Activated CD4-positive, alpha-beta T cell treated with anti-CD3 and anti-CD28 coated beads, Interleukin-2, amount 10 ng/mL, durations not matched to agents 24 days and 14 days (primary cell): ENCODE measurements at places on chromosomes 1 and 21. TPM values are rescaled to one million over a fixed set of nuclear protein-coding genes. Genes with fewer than 3 reads are reported as not detected.

Gene TRIM46
- 9.4 and 10.7 TPM in 2 replicates for total RNA-seq

DNA sequence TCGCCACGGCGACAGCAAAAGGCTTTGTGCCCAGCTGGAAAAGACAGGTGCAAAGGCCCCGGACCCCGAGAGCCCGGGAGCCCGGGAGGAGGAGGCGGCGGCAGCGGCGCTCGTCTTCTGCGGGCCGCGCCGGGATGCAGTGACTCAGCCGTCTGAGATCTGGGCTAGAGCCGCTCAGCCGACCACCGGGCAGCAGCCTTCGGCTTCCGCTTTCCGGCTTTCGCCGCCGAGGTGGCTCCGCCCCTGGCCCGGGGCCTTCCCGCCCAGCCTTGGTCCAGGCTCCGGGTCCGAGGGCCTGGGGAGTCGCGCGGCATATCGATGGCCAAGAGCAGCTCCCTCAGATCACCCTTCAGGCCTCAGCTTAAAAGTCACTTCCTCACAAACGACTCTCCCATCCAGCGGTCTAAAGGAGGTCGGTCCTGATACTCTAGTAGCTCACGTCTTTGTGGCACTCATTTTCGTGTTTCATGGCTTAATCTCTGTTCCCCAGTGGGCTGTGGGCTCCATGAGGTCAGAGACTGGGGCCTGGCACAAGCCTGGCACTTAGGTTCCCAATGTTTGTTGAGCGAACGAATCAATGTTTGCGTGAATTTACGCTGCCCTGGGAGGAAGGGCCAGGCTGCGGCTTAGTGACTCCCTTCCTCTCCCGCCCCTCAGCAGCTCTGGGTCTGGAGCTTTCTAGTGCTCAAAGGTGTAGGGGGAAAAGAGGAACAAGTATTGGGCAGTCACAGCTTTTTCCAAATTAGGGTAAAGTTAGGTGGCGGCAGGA lies at the start of gene PHTF1:
Gene PHTF1, minus strand, starts transcription at position 154 of the 769 bp plus-strand sequence. CDS start 783 bp downstream, outside the sequence.
- DNase-seq, result peak; percentile 89

Gene SPAG17
- not detected in 2 replicates for total RNA-seq

Gene CYP4A11
- not detected in 2 replicates for total RNA-seq

GRCh38 chr1:171081314-171081753 lies 9.4 kb upstream of the FMO3 start:
- DNase-seq, result no peak

Gene LRRC53
- total RNA-seq, result not detected in 2 replicates

Gene CELA3A
- total RNA-seq, result not detected in 2 replicates

DNA sequence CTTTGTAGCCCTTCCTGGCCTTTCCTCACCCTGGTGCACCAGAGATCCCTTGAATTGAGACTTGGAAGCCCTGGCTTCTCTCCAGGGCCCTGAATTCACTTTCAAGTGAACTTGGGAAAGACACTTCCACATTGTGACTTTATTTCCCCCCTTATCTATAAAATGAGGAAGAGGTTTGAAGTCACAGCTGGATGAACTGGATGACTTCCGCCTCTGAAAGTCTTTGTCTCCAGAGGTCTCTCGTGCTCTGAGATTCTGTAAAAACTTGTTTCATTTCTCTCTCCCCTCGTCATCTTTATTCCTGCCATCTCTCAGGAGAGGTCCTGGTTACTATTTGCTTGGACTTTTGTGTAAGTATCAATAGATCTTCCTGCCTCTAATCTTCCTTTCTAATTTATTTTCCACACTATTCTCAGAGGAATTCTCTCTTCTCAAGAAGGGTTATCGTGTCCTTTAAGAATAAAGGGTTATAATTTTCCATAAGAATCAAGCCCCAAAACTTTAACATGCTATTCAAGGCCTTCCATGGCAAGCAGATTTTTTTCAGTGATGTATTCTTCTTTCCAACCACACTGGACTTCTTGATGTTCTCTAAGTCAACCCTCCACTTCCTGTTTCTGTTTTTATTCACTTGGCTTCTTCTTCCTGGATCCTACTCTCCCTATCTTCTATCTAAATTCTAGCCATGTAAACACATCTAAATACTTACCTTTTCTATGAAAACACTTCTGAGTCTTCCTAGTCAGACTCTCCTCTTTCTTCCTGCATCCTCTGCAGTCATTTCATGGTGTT lies 6.5 kb upstream of the RPTN start:
- no peak for DNase-seq

GRCh38 chr1:168470901-168471431 lies 72.8 kb downstream of the XCL2 start:
- no peak for DNase-seq

DNA sequence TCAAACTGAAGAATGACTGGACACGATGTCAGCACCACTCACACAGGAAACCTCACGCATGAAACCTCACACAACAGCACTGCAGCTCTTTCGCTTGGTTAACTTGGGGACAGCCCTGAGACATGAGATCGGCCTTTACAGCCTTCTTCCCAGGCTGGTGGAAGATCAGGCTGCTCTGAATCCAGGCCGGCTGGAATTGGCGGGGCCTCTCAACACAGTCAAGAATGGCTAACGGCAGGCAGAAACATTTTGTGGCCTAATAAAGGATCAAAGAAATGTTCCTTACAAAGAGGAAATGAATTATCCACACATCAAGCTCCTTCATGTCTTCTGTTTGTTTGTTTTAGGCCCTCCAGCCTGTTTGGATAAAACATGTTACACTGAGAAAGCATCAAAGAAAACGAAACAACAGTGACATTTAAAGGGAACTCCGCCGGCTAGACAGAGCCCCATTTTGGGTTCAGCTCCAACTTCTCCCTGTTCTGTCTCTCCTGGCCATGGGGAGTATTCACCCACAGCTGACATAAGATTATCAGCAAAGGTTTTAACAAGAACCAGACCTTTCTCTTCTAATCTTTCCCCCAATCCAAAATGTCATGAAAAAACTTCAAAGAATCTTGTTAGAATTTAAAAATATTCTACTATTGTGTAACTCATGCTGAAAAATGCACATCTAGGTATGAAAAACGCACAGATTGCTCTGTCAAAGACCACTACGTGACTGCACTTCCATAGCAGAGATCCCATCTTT lies 131.2 kb downstream of the SLC45A1 start:
- DNase-seq, result no peak

DNA sequence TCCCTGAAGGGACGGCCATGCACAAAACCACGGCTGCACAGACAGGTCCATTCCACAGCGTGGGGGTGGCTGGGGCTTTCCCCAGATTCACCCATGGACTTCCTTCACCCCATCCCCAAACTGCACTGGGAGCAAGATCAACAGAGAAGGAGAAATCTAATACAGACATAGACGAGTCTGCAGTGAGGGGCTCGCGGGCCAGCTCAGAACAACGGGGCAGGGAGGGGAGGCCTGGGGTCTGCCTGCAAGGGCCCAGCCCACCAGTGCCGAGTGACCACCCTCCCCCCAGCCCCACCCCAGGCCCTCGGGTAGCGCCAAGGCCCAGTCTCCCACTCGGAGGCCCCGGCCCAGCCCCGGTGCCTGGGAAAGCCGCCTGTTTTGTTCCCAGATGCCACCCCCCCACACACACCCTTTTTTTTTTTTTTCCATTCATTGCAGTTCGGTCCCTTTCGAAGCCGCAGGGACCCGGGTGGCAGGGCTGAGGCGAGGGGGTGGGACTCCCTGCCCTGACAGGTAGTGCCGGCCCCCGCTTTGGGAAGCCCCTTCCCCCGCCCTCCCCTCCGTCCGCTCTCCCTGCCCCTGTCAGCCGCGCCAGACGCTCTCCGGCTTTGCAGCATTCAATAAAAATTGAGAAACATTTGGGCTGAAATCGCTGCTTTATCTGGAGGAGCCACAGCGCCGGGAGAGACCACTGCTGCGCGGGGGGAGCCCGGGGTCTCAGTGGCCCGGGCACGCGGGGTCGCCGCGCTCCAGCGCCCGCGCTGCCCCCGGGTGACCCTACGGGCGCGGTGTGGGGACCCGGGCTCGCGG lies 543 bp upstream of the EPHB2 start:
- DNase-seq, result no peak

DNA sequence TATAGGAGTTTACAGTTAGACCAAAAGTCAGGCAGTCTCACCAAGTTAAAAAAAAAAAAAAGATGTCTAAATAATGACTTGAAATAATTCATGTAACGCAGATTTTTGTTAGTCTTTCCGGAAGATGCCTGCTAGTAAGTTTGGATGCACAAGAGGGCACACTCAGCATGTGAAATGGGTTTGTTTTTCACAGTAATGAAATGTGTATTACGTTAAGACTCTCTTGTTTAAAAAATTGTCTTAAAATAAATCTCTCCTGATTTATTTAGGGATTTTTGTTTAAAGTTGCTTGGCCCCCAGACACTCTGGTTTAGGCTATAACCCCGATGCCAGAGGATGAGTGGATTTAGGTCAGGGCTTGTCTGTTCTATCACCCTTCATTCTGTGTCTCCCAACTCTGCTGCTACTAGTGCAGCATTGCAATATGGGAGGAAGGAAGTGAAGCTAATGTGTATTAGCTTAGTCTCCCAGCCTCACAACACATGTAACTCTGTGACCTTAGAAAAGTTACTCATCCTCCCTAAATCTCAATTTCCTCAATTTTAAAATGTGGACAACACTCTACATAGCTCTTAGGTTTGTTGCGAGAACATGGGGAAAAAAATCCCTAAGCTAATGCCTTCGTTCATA lies 25.7 kb downstream of the CTH start:
- no peak for DNase-seq

Gene LCE1B
- total RNA-seq, result not detected in 2 replicates

DNA sequence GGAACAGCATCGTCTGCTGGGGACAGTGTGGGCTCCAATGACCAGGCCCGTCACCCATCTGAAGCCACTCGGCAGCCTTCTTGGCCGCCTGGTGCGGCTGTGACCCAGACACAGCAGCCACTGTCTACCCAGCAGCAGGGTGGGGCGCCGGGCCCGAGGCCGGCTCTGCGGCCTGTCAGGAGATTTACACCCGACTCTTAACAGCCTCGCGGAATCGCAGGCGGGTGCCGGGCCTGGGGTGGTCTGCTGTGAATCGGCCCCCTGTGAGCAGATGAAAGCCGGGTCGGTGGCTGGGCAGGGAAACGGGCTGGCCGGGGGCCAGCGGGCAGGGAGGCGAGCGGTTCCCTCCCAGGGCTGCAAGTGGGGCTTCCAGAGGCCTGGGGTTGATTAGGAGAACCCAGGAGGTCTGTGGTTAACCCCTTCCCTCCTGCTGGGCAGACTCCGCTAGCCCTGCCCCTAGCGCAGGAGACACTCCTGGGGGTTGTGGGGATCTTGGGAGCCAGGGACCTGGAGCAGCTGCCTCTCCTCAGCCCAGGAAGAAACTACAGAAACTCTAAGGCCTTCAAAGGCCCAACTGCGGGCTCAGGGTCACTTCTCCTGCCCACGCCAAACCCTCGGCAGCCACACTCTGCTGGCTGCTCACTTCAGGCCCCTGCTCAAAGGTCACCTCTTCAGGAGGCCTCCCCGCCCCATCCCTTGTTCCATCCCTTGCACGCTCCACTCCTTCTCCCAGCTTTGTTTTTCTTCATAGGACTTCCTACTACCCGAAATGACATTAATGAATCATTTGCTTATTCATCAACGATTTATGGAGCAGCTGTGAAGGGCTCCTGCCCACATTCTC lies 15.6 kb downstream of the RUNX3 start:
- DNase-seq, result no peak

DNA sequence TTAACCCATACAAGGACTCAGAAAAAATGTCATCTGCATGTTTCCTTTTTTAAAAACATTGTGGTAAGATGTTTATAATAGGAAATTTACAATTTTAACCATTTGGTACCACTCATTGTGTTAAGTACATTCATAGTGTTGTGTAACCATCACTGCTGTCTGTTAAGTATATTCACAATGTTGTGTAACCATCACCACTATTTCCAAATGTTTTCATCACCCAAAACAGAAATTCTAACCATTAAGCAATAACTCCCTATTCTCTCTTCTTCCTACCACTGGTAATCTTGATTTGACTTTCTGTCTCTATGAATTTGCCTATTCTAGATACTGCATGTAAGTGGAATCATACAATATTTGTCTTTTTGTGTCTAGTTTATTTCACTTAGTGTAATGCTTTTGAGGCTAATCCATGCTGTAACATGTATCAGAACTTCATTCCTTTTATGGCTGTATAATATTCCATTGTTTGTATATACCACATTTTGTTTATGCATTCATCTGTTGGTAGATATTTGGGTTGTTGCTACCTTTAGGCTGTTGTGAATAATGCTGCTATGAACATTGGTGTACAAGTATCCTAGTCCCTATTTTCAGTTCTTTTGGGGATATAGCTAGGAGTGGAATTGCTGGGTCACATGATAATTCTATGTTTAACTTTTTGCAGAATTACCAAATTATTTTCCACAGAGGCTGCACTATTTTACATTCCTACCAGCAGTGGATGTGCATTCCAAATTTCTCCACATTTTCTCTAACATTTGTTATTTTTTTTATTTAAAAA lies 14.1 kb downstream of the HIPK1 start:
- DNase-seq, result no peak

Gene RXFP4
- not detected in 2 replicates for total RNA-seq

Gene INAVA
- not detected in 2 replicates for total RNA-seq

Gene AKR7A3
- 1.8 and 2.5 TPM in 2 replicates for total RNA-seq

Gene NKAIN1
- total RNA-seq, result not detected in 2 replicates

DNA sequence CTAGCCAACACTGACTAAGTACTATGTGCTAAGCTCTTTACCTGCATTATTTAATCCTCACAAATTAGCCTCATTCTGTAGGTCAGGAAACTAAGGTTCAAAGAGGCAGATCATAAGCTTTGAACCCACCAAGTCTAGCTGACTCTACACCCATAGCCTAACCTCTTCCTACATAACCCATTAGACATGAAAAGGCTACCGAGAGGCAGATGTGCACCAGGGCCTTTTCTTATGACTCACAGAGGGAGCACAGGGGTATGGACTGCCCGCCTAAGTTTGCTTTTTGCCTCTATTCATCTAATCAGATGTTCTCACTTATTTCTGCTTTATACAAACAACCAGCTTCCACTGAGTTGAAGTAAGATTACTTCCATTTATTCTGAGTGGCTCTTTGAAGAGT lies 31.5 kb downstream of the LBR start:
- DNase-seq, result no peak

DNA sequence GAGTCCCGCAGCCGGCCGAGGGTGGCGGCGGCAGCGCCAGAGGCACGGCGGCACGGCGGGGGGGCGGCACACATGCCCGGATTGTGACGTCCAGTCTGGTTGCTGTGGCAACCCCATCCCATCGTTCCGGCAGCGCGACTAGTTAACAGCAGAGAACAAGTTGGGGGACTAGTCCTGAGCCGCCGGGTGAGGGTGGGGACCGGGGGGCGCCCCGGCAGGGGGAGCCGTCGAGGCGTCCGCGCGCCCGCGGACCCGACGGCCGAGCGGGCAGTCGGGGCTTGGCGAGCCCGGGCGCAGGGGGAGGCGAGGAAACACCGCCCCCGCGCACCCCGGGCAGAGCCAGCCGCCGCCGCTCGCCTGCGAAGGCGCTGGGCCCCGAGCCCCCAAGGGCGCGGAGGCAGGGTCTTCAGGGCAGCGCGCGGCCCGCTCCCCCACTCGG lies at the start of gene CHD5:
Gene CHD5, minus strand, starts transcription at position 54 of the 439 bp plus-strand sequence. CDS start 298 bp downstream, outside the sequence.
- DNase-seq, result no peak

- peak; percentile 88 for DNase-seq
These were observed 39.0 kb downstream of the LPAR3 start for GRCh38 chr1:84853741-84854721.

- no peak for DNase-seq
These were observed 4.5 kb upstream of the MRPL20 start for GRCh38 chr1:1411626-1412025.

- no peak for DNase-seq
These were observed 10.9 kb upstream of the EGLN1 start for GRCh38 chr1:231432996-231433395.
